ENCODE measurements at places on chromosomes 6 and 20.

DNA sequence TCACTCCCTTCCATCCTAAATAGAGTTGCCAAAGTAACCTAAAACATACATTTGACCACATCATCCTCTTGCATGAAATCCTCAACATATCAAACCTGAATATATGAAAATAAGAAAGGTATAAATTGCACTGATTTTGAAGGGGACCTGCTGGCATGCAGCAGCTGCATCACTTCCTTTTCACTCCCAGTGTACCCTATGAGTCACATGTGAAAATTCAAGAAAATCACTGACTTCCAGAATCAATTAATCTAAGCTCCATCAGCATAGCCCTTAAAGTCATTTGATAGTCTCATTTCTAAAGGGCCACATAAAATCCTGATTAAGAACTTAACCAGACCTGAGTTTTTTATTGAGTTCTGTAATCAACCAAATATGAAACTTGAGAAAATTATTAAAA is 24.3 kb downstream of the SNX14 start:
- DNase-seq: no peak

GRCh38 chr6:111727802-111728201 is 122.1 kb upstream of the TRAF3IP2 start:
- no peak for DNase-seq

GRCh38 chr6:15829156-15829555 is 166.3 kb upstream of the DTNBP1 start:
- no peak for DNase-seq

DNA sequence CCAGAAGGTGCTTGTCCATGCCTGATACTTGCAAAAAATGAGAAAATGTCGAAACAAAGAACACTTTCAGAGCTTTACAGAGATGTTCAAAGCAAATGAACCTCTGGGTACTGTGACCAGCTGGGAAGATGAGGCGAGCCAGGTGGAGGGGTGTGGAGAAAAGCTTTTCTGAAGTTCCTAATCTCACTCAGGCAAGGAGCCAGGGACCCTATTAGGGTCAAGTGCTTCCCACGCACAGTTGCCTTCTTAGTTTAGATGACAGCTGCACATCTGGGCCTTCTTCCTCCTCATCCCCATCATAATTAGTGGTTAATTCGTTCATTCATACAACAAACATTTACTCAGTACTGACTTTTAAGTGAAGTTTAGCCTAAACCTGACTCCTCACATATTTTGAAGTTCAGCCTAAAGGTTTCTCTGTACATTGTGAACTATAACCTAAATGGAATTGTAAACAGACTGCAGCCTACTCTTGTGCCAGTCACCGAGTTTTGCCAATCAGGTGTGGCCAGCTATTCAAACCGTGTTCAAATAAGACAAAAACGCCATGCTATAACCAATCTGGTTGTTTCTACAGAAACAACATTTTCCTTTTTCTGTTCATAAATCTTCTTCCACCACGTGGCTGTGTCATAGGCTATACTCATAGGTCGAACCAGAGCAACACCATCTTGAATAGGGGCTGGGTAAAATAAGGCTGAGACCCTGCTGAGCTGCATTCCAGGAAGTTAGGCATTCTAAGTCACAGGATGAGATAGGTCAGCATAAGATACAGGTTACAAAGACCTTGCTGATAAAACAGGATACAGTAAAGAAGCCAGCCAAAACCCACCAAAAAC is 19.3 kb upstream of the AHCY start:
- DNase-seq: no peak

DNA sequence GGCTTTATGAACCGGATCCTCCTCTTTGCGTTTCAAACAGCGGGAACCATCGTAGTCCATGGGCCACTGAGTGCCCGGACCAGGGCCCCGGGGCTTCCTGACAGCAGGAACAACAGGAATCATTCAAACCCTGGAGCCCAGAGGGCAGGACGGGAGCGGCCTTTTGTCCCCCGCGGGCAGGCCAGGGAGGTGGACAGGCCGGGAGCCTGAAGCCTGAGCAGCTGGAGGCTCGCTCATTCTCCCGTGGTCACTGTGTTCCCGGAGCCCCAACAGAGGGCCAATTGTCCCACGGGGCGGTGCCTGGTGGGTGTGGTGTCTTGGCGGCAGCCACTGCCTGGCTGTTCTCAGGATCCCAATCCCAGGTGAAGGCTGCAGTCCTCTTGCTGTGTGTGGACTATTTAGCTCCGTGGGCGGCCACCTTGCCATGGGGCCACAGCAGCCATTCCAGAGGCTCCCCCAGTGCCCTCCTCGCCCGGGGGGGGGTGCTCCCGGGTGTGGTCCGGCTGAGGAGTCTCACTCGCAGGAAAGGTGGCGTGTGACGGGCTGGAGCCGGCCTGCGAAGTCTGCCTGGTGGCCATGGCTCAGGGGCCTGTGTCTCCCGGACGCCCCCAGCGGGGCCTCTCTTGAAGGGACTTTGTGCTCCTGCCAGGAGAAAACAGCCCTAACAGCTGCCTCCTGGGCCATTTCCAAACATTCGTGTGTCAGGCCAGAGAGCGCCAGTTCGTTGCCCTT is 77.2 kb upstream of the BHLHE23 start:
- no peak for DNase-seq

GRCh38 chr6:118902726-118903125 is 8.8 kb downstream of the ASF1A start:
- no peak for DNase-seq

DNA sequence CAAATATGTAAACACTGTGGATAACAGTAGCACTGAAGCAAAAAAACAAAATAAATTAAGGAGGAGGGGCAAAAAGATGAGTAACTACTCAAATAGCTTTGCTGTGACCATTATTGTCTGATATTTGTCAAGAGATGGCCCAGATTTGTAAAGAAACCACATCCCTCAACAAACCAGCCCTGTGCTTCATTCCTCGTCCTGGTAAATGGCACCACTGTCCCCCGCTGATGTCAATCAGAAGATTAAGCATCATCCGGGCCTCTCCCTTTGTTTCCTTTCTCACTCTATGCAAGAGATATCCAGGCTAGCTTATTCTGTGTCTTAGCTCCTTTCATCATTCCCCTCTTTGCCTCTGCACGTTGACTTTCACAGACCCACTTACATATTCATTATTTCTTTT is 259.0 kb downstream of the SYNE1 start:
- no peak for DNase-seq

DNA sequence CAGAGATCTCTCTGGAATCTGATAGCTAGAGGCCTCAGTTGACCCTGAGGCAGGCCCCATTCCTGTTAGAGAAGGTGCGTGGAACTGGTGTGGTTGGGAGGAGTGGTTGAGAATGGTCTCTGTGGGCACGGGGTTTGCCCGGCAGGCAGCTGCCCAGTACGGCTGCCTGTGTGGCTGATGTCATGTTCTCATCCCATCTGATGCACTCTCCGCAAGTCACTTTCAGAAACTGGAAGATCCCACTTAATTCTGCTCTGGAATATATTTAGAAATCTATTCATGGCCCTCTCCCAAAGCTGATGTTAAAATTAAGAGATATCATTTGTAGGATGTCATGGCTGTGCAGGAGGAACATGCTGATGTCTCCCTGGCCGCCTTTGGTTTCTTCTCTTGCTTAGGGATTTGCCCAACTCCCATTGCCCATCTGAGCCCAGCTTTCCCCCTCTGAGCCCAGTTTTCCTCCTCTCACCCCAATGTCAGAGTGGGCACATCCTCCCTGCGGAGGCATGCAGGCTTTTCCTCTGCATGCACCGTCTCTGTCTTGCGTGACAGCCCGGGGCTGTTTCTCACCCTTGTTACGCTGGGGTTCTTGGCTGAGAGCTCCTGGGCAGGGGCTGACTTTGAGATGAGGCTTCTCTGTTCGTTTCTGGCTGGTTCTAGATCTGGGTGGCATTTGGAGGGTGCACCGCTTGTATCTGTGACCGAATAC is 21.0 kb downstream of the PHACTR3 start:
- no peak for DNase-seq

DNA sequence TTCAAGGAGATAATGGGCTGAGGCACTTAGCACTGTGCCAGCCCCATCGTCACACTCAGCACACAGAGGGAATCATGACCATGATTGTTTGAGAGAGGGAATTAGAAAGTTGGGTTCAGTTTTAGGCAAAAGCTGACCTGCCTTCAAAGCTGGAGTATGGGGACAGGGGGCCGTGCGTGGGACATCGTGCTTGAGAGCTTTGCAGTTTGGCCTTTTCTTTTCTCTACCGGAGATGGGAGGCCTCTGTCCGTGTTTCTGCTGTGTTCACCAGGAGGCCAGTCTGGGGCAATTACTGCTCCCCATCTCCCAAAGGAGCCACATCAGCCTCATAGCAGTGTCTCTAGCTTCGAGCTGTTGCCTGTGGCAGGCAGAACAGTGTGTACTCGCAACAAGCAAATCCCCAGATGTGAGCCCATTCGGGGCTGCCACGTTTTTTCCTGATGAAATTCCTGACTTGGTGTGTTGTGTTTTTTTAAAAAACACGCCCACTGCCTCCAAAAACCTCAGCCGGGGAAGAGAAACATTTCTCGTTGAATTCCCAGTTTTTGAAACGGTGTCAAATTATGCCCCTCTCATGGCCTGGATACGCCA is 20.2 kb downstream of the EYA2 start:
- no peak for DNase-seq

DNA sequence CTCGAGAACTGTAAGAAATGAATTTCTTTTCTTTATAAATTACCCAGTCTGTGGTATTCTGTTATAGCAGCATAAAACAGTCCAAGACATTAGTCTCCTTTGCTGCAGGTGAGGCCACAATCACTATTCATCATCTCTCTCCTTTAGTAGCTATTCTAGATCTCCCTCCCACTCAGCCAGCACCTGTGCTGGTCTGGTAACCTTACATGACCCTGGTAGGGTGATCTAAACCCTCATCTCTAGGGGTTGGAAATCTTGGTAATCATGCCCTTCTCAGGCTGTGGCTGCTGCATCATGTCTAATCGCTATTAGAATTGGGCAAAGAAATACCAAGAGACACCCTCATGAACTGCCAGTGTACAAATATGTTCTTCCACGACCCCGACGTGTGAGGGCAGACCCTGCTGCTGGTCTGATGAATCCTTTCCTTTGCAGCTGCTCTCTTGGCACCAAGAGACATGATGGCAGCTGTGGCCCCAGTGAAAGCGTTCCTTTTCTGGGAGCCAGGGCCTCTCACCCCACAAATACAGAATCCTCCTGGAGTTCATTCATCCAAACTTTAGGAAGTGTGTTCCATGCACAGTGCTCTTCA is 23.0 kb upstream of the IGF2R start:
- no peak for DNase-seq

- DNase-seq: no peak
Measured at GRCh38 chr6:108707328-108707976, 140.8 kb upstream of the ARMC2 start.

GRCh38 chr6:40996591-40997233 is 42.3 kb downstream of the UNC5CL start:
- DNase-seq: no peak

- no peak for DNase-seq
Measured at GRCh38 chr20:61487997-61488371, 235.9 kb downstream of the CDH4 start.

- DNase-seq: no peak
Measured at GRCh38 chr20:48636301-48636700, 191.5 kb downstream of the PREX1 start.

DNA sequence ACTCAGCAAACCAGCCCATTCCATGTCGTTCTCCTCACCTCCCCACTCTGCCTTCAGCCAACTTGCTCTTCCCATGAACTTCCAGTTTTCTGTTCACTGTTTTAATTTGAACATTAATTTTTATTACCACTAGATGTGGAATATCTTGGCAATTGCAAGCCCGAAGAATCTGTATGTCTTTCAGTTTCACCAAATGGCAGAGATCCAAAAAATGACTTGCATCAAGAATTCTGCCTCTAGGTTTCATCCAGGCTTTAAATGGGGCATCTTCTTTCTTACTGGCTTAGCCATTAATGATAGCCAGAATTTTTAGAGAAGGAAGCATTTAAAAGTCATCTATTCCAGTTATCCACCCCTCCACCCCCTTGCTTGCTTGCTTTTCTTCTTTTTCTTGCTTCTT is 39.0 kb downstream of the CAP2 start:
- DNase-seq: no peak

DNA sequence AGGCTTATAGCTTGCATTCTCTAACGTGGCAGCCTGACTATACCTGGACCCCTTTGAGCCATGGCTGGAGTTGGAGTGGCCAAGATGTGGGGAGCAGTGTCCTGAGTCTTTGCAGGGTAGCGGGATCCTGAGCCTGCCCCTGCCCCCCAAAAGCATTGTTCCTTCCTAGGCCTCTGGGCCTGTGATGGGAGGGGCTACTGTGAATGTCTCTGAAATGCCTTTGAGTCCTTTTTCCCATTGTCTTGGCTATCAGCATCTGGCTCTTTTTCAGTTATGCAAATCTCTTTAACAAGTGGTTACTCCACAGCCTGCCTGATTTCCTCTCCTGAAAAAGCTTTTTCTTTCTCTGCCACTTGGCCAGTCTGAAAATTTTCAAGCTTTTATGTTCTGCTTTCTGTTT is 17.0 kb upstream of the PRL start:
- DNase-seq: no peak

- no peak for DNase-seq
Measured at GRCh38 chr6:10690651-10691445, 3.6 kb downstream of the C6orf52 start.

- no peak for DNase-seq
Measured at GRCh38 chr6:75997696-75998095, 74.8 kb downstream of the IMPG1 start.

Measured in activated CD4-positive, alpha-beta T cell treated with anti-CD3 and anti-CD28 coated beads for 48 hours (primary cell).